Activated T-cell treated with anti-CD3 and anti-CD28 coated beads for 48 hours (primary cell): ENCODE measurements at places on chromosomes 12 and 14.

- DNase-seq = no peak
Measured at GRCh38 chr12:94589591-94590001, 60.8 kb downstream of the TMCC3 start.

- no peak for DNase-seq
Measured at GRCh38 chr14:23564876-23565275, 2.7 kb downstream of the AP1G2 start.

- DNase-seq = no peak
Measured at GRCh38 chr12:68932128-68932960, 627 bp downstream of the CPM start.

- no peak for DNase-seq
Measured at GRCh38 chr12:51160814-51161459, 12.0 kb downstream of the TFCP2 start.

- no peak for DNase-seq
Measured at GRCh38 chr14:24918822-24919221, 131.1 kb downstream of the STXBP6 start.
